ENCODE measurements at places on chromosomes 4 and X. TPM values are rescaled to one million over a fixed set of nuclear protein-coding genes. Genes with fewer than 3 reads are reported as not detected.

MAGEA10 gene
- 3.9 TPM for total RNA-seq

TLR6 gene
- total RNA-seq: 2.8 TPM

CORIN gene
- 0.05 TPM for total RNA-seq

FMR1 gene
- total RNA-seq: 60.7 TPM

SPANXA2 gene
- total RNA-seq: 157 TPM

CSN1S1 gene
- total RNA-seq: not detected

CLDN22 gene
- total RNA-seq: 0.05 TPM

TENM3 gene
- total RNA-seq: 66.4 TPM

GAGE12F gene
- not detected for total RNA-seq

MAPK10 gene
- 2.3 TPM for total RNA-seq
